Amniotic stem cell (primary cell): ENCODE measurements at places on chromosomes 4 and X.
A peak's percentile ranks its signal among the peaks of the same experiment; 100 is the strongest.

DNA sequence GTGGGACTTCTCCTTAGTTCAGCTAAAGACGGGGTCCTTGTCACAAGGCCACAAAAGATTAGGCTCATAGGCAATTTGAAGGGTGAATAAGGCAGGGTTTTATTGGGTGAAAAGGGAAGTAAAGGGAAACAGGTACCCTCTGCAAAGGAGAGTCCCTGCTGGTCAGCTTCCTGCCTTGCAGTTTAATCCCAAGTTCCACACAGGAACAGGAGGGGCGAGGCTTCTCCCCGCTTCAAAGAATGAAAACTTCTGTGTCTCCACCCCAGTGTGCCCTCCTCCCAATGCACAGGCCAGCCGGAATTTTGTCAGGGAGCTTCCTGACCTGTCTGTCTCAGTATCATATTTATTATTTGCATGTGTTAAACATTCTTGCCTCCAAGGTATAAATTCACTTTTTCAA is 37.1 kb downstream of the ITM2A start:
- no peak for DNase-seq

- no peak for DNase-seq
Observed at GRCh38 chrX:87571964-87572363, 54.4 kb downstream of the KLHL4 start.

- no peak for DNase-seq
Observed at GRCh38 chr4:28062562-28062961, 1201.9 kb downstream of the STIM2 start.

GRCh38 chr4:128917781-128918180 is 108.3 kb downstream of the JADE1 start:
- no peak for DNase-seq

DNA sequence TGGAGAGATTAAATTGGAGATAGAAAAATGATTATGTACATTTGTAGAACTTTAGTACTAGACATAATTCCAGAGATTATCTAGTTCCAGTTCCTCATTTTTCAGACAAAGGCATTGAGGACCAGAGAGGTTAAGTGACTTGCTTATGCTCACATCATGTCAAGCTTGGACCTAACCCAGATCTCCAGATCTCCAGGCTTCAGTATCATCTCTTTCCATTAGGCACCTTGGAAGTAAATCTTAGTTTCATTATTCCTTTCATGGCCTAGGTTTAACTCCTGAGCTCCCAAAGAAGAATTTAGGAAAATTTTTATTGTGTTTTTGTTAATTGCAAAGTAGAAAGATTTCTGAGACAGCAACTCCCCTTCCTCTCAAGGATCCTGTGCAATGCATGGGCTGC is 148.8 kb downstream of the GATB start:
- DNase-seq: no peak

DNA sequence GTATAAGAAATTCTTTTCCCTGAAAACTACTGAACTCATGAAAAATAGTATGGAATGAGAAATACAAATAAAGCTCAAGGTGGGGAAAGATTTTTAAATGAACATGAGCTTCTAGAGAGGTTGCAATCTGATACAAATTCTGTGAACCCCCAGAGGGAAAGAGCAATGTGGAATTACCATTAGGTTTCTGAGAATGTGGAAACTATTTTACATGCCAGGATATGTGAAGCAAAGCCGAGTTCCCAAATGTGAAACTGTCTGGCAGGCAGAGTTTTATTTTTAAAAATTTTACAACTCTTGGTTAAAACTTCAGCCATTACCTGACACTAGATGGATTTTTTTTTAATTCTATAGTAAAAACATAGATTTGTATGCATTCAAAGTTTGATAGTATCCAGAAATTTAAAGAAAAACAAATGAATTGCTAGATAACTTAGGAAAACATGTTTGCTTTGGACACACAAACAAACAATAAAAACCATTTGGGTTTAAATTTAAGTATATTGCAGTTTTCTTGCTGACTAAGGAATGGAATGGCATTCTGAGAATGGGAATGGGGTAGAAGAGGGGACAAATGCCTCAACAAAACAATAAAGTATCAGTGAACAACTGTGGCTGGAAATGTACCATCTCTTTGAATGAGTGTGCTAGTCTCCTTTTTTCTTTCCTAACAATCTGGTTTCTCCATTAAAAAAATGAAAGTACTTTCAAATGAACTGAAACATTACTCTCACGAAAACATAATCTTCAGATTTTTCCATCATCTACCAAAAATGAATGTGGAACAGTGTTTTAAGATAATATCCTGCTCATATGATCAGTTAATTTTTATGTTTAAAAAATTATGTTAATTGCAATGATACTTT is 99.6 kb downstream of the PCDH18 start:
- DNase-seq: no peak

GRCh38 chrX:108439426-108439942 is at the start of gene COL4A5:
TSS of gene COL4A5 (plus strand) at chrX:108439838. CDS start at chrX:108440126, 288 bp downstream.
- DNase-seq: peak; percentile 38

DNA sequence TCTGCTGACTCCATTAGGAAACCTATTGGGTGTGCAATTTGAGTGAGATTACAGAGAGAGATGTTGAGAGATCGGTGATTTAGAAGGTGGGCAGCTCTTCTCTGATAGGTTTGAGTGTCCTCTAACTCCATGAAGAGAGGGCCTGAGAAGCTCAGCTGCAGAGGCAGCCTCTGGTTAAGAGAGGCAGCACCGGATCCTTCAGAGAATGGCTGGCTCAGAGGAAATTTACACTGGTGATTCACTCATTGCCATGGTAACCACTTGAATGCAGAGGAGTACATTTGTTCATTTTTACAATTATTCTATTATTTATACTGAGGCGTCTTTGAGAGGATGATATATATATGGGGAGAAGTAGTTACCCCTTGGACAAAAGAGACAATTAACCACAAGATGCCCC is 171.7 kb downstream of the PDGFRA start:
- DNase-seq: peak; percentile 65

DNA sequence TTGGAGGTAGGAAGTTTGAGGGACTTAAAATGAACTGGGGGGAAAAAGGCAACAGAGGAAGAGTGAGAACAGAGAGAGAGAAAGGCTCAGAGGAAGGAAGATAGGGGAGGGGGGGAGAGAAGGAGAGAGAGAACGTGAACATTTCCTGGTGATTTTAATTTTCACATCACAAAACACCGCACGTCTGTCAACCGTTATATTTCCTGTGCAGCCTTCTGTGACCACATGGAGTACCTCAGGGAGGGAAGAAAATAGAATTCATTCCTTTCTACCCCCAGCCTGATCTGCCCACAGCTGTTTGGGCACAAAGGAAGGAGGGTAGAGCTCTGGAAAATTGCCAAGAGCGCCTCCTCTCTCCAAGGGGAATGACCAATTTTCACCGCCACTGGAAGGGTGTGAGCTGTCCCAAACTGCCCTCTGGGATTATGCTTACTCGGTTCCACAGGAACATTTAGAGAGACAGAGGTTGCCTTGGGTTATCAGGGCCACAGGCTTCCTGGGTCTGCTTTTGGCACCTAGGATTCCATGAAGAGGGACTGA is 135.7 kb upstream of the MAMLD1 start:
- no peak for DNase-seq

GRCh38 chr4:150694438-150694837 is 112.5 kb downstream of the MAB21L2 start:
- no peak for DNase-seq

- no peak for DNase-seq
Observed at GRCh38 chrX:18579495-18579894, 92.4 kb downstream of the RS1 start.

DNA sequence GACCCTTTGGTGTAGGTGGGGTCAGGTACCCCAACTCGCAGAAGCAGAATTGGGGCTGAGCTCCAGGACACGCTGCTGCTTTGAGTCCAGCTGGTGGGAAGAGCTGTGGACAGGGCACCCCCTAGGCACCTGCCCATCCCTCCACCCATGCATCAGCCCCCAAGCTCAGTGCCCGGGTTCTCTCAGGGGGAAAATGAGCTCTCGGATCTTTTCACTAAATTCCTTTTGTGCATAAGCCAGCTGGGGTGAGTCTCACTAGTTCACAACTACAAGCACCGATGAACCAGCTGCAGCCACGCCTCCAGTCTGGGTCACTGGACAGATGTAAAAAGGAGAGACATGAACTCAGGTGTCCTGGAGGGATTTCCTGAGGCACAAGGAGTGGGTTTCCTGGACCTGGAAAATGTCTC is 286.8 kb downstream of the CRLF2 start:
- DNase-seq: no peak

GRCh38 chr4:34486461-34487363 is 1757.6 kb downstream of the ARAP2 start:
- DNase-seq: no peak

GRCh38 chr4:86054286-86055032 is 305.4 kb downstream of the MAPK10 start:
- no peak for DNase-seq
